Activated naive CD8-positive, alpha-beta T cell treated with anti-CD3 and anti-CD28 coated beads, Interleukin-2, amount 50 U/mL, for 16 hours (primary cell): ENCODE measurements at places on chromosomes 4 and X.

- DNase-seq, result no peak
Observed at GRCh38 chr4:138189206-138189605, 52.9 kb downstream of the SLC7A11 start.

DNA sequence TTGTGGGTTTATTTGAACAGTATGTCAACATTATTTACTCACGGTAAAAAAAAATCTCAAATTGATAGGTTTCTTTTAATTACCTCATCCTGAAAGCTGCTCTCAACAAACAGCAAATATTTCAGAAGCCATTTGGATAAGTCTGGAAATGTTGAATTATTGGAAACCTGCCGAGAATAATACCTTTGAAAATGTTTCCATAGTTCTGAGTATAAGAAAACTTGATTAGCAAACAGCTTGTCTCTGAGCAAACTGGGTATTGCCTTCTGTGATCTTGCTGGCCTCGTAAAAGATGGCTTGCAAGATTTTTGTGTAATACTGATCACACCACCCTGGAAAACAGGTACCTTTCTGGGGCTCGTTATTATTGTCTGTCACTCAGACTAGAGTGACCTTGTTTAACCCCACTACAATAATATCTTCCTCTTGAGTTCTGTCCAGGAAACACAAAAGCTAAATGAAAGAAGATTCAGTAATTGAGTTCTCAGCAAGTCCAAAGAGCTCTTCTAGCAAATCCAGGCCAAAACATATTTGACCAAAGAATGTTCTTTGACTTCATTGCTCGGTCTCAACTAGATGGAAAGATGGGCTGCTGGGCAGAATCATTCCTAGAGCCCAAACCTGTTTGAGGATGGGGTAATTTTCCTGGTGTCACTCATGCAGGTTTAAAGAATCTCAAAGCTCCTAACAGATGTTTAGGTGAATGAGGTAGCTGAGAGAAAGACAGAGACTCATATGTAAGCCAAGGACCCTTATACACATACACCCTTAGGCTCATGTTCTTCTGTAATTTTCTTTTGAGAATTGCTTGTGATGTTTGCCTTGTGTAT, 255.6 kb upstream of the JADE1 start:
- DNase-seq, result no peak

GRCh38 chr4:143399113-143399949, 62.7 kb downstream of the GAB1 start:
- DNase-seq, result no peak

DNA sequence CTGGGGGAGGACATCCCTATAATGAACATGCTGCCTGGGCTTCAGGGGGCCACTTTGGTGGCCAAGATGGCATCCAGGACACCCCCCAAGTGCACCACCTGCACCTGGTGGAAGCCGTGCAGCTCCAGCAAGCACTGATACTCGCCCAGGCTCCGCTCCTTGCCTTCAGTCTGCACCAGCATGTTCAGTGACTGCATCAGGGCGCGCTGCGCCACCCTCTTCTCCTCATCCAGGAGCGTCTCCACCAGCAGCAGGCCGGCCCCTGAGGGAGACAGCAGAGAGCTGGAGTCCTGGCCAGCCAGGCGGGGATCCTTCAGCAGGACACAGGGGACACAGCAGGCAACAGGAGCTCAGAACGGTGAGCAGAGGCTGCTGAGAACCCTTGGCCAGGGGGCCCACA, 11.3 kb upstream of the SLC25A6 start:
- no peak for DNase-seq

DNA sequence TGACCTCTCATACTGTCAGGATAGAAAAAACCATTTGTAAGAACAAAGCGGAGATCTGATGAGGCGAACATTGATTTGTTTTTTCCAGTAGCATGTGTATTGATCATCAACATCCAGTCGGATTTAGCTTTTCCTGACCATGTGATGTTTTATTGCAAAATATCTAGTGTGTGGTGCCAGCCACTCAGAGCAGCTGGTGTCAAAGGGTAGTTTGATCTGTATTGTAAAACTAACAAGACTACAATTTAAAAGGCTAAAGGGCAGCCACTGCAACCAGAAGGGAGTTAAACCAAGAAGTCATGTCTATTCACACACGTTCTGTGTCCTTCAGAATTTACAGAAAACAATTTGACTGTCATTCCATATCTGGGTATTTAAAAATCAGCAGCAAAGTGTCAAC, 719.0 kb upstream of the FRG1 start:
- DNase-seq, result no peak

DNA sequence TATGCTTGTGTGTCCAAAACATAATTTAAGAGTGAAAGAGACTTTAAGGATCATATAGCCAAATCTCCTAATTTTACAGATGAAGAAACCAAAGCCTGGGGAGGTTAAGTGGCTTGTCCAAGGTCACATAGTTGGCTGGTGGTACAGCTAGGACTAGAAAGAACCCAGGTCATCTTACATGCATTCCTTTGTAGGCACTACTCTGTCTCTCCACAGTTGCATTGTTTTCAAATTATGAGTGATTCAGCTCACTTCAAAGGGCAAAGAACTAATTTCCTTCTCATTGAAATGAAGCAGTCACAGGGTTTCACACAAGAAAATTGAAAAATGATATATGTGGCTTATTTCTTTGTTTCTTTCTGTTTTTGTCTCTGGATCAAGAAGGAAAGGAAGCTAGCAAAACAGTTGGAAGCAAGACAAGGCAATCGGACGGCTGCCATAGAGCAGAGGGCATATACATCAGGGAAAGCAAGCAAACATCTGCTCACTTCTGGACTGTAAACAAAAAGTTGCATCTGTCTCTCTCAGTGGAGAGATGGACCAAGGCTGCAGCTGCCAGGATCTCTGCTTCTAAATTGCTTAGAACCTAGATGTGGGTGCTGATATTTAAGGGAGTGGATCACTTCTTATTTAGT, 107.5 kb upstream of the AMOT start:
- no peak for DNase-seq

DNA sequence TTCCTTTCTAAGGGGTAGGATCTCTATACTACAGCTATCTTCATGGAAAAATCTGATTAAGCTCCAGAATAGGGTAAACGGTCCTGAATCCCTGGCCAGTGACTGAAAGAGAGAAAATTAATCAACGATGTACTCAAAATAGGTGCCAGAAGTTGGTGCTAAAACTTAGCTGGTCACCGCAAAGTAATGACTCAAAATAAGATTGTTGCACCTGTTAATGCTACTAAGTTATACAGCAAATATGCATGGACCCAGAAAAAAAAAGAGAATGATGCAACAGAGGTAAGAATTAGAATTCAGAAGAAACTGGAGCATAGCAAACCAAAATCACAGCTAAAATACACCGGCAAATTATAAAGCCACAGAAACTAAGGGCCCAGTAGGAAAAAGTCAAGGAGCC, 239.7 kb upstream of the FAM241A start:
- no peak for DNase-seq

GRCh38 chr4:175176710-175177109, 258.6 kb downstream of the ADAM29 start:
- DNase-seq, result no peak

DNA sequence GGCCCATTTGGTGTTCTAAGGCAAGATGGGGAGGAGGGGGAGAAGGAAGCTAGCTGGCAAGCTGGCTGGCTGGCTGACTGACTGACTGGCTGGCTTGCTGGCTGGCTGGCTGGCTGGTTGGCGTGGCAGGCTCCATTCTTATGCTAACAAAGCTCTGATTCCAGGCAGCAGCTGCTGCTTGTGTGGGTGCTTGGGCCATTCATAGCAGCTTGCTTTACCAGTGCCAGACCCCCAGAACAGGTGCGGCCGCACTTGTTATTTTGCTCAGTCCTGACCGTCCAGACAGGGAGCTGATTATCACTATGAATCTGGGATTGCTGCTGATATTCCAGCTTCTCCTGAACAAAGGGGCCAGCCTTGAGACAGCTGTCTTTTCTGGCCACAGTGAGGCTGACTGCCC, 131.2 kb upstream of the PAK3 start:
- DNase-seq, result no peak

GRCh38 chr4:9745782-9746181, 35.7 kb upstream of the DRD5 start:
- no peak for DNase-seq

GRCh38 chr4:22460266-22460665, 55.6 kb downstream of the ADGRA3 start:
- no peak for DNase-seq

DNA sequence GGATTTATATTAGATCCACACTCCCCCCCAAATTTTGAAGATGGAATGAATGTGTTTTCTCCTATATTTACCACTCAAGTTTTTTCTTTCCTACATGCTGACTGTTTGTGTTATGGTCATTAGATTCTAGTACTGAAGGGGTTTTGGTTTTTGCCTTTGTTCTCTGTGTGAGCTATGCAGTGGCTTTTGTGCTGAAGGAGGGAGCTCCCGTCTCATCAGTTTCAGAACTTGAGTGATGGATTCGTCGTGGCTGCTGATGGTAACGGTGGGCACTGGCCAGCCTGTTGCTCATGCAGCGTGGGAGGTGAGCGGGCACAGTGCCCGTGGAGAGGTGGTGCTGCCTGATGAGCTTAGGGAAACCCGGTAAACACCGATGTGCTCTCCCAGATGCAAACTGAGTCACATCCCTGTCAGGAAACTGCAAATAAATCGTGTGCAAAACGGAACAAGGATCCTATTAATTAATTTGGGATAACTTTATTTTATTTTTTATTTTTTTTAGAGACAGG, 101.5 kb downstream of the SORBS2 start:
- no peak for DNase-seq

GRCh38 chr4:109972786-109973528, 60.3 kb downstream of the EGF start:
- DNase-seq, result no peak

GRCh38 chr4:169383724-169384123, 113.0 kb upstream of the SH3RF1 start:
- DNase-seq, result no peak

DNA sequence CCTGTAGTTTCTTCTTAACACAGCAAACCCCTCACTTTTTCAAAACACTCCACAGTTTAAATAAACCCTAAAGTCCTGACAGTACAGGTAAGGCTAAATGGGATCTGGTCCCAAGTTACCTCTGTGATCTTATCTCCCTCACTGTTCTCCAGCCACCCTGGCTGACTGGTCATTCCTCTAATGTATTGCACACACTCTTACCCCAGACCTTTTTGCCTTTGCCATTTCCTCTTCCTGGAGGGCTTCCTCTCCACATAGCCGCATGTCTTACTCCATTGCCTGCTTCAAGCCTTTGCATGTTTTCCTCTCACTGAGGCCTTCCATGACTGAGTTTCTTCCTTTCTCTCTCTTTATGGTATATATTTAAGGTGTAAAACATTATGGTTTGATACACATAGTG, 19.5 kb upstream of the ANXA3 start:
- no peak for DNase-seq

DNA sequence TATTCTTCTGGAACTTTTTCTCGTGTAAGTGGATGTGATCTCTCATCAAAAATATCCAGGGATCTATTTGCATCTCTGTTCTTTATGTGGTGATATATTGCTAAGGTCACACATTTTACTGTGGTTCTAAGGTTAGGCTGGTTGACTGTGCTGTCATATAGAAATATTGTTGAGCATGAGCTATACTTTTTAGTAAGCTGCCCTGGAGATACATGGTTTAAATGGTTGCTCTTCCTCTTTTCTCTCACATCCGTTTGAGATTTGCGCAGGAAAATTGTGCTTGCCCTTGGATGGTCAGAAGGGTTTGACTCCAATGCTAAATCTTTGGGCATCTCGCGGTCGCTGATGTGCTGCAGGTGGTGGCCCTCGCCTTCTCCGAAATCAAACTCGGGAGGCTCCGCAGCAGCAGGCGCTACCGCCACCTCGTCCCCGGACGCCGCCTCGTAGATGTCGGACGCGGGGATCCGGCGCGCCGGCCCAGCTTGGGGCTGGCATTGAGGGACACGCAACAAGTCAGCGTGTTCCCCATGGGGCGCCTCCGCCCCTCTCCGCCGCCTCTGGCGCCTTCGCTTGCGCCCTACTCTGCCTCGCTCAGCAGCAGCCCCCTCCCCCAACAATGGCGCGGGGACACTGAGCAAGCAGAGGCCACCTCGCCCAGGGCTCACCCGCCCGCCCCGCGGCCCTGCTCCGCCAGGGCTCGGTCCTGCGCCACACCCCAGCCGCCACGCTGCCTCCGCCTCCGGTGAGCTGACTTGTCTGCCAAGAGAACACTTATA, 154.5 kb downstream of the MSN start:
- no peak for DNase-seq

DNA sequence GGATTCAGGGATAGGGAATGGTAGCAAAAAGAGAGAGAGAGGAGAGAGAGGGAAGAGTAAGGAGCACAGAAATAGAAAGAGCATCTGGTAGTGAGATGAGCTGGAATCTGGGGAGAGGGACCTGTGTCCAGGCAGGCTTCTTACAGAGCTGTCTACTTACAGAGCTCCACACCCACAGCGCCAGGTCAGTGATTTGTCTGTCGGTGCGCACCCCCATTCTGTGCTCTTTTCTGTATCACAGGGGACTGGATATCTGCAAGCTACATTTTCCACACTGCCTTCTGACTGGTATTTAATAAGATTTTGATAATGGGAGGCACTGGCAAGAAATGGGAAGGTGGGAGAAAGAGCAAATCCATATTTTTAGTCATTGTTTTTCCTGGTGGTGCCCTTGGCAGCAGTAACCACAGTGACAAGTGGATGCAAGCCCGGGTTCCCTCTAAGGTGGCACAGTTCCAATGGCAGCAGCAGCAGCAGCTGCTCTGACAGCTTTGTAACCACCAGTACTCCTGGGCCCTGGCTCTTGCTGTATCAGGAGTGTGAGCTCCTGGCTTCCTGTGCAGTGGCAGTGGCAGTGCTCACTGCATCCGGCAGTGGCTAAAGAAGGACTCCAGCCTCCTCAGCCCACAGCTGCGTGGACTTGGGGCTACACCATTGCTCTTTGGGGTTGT, 300.5 kb downstream of the TRIML1 start:
- no peak for DNase-seq

GRCh38 chr4:154293427-154293826, 198.2 kb downstream of the DCHS2 start:
- no peak for DNase-seq

DNA sequence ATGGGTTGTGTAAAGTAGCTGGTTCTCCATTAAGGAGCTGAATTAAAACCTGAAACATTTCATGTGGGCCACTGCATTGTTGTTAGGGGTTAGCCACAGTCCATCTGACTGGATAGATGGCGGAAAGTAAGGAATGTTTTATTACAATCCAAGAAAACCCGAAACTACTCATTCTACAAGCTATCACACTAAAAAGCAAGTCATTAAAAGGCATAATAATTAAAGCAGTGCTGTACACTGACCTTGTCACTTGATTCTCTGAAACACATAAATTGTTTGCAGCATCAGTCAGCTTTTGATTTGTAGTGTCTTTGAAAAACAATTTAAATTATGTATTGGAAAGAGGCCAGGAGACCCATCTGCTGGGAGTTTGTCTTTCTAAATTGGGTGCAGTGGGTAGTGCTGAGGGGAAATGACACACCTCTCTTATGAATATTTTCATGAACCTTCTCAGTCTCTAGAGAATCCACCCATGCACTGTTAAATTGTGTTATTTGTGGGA, 75.7 kb upstream of the ANK2 start:
- no peak for DNase-seq

DNA sequence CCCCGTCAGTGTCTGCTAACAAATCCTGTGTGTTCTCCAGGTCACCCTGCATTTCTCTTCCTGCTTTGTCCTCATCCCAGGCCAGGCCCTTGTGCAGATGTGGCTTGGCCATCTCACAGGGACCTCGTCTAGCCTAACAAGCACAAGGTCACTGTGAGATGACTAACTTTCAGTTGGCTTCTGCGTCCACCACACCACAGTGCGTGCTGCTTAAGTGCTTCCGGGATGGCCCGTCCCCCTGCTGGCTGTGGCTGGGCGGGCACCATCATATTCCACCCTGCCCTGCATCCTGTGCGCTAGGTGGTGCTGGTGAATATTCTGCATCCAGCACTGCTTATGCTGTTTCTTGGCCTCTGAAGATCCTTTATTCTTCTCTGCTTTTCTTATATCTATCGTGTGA, 33.8 kb downstream of the RBBP7 start:
- DNase-seq, result no peak
